Activated gamma-delta T cell treated with Interleukin-2 at 50 U/mL for 16 hours (primary cell): ENCODE measurements at places on chromosomes 5 and 9.

GRCh38 chr5:150396267-150396666 is 16.4 kb downstream of the CD74 start:
- no peak for DNase-seq

DNA sequence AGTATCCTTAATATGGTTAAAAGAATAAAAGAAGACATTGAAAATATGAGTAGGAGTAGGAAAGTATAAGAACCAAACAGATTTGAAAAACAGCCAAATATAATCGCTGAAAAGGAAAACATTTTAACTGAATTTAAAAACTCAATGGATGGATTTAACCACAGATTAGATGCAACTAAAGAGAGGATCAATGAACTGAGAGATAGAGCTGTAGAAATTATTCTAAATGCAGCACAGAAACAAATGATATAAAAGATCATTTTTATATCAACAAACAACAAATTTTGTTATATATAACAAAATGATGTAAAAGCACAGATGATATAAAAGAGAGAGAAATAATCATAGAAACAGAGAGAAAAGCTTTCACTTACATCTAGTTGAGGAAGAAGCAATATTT is 29.3 kb upstream of the COL5A1 start:
- no peak for DNase-seq

GRCh38 chr5:142375944-142376411 is 51.2 kb upstream of the SPRY4 start:
- DNase-seq = no peak

GRCh38 chr5:84885485-84886258 is 501.0 kb upstream of the EDIL3 start:
- DNase-seq = no peak

DNA sequence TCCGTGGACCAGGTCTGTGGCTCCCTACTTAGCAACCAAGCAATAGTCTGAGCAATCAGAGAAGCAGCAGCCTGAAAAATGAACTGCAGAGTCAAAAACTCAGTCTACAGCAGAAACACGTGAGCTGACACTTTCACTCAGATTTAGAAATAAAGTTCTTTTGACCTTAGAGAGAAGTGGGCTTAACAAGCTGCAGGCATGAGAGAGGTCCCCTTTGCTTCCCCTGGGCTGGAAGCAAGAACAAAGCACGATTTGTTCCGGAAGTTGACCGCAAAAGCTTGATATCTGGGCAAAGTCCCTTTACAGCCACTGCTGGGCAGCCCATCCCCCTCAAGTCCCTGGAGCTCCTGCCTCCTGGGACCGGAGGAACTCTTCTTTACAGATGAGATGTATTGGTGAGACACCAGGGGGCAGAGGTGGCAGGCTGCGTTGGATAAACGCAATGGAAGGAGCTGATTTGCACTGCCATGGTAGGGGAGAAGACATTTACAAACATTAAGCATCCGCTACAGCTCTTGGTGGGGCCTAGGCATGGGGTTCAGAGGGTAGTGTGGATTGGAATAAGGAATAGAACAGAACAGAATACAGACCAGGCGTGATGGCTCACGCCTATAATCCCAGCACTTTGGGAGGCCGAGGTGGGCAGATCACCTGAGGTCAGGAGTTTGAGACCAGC is 5.8 kb upstream of the SOWAHA start:
- no peak for DNase-seq

GRCh38 chr5:132979976-132980375 is 16.5 kb upstream of the AFF4 start:
- no peak for DNase-seq

DNA sequence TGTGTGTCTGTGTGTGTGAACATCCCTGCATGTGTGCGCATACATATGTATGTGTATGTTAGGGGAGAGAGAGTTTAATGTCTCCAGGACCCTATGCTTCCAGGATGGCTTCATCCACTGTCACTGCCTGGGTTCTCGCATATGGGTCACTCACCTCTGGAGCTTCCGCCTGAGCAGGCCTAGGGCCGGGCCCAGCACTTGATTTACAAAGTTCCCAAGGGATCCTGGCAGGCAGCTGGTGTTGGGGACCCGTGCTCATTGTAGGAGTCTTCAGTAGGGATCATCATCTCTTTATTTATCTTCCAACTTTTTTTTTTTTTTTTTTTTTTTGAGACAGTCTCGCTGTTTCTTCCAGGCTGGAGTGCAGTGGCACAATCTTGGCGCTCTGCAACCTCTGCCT is 13.0 kb downstream of the TBC1D13 start:
- DNase-seq = no peak

GRCh38 chr5:168159425-168159824 is 132.0 kb upstream of the WWC1 start:
- no peak for DNase-seq

- DNase-seq = no peak
Measured at GRCh38 chr5:152422081-152422480, 17.0 kb upstream of the NMUR2 start.
